ENCODE measurements at places on chromosomes 12 and 14.

- DNase-seq, result no peak
These were observed 318.4 kb downstream of the RAD51B start for GRCh38 chr14:68137704-68138619.

- no peak for DNase-seq
These were observed 120.8 kb downstream of the CHST11 start for GRCh38 chr12:104577581-104577981.

DNA sequence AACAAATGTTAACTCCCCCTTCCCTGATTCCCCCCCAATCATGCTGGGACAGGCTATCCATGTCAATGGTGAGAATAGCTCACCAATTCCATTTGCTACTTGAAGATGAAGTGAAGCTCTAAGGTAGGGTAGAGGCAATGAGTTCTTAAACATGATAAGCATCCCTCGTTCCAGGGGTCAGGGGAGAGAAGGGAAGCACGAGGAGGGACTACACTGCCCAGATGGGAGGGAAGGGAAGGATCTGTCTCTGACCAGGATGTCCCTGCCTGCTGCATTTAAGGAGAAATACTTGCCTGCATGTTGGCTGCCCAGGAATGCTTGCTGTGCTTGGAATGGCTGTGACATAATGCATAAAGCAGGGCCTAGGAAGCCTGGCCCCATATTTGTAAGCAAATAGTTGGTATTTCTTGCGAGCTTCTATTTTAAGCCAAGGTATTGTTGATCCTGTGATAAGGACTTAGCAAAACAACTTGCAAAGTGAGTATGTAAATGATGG lies 155.1 kb downstream of the CEP83 start:
- DNase-seq, result no peak

DNA sequence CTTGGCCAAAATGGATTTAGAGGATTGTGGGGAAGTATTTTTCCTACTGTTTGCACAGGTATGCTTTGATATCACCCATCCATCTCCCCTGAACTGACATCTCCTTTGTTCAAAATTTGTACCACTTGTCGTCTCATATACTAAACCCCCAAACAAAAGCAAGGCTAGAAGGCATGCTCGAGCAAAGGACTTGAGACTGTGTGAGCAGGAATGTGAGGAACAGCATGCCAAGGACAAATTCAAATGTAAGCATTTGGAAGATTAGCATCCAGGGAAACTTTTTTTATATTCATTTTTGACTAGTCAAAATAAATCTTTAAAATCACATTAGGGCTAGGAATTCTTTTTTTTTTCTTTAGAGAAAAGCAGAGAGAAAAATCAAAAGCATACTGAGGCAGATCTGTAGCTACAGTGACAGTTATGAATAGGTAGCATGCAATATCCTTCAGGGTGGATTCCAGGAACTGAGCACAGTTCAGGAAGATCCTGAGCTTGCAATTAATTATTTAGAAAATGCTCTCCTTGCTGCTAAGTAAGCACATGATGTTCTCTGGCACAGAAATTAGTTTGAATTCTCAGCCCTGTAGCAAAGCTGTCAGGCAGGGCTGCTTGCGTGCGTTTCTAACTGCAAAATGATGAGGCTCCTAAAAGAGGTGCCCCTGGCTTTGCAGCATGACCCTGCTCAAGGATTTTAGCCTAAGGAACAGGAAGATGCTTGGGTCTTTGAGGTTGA lies 327.7 kb downstream of the LRIG3 start:
- DNase-seq, result no peak

DNA sequence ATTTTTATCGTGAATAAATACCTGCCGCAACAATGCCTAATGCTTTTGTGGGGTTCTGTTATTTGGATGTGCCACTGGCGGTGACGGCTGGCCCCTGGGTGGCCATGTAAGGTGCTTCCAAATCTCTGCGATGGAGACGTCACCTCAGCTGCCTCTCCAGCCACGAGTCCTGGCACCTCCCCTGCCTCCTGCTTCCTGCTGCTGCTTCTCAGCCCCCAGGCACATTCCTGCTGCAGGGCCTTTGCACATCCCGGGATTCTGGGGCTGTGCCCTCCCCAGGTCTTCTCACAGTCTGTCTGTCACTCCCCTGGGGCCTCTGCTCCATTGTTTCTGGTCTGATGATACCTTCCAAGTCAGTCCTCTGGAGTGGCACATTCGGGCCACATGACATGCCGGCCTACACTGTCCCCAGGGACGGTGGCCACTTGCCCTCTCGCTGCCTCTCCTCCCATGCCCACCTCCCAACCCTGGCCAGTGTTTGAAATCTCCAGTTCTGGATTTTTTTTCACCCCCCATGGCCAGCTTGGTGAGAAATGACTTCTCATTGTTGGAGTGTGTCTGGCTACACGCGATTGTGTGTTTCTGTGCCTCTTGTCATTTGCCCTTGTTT lies 151.8 kb downstream of the KIF26A start:
- no peak for DNase-seq

GRCh38 chr14:29227631-29228030 lies 461.0 kb downstream of the FOXG1 start:
- no peak for DNase-seq

DNA sequence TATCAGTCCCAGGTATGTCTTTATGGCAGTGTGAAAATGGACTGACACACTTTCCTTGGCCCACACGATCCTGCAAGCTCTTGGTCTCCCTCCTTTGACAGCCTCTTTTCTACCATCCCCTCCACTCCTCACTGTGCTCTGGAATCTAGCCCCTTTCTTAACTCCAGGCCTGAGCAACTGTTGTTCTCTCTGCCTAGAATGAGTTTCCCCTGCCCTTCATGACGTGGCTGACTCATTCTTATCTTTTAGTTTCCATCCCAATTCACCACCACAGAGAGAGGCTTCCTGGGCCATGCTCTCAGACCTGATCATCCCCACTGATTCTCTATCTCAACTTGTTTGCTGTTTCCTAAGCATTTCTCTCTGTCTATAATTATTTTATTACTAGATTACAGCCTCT lies 157.4 kb upstream of the HMGA2 start:
- no peak for DNase-seq

- DNase-seq, result no peak
These were observed 17.7 kb upstream of the PLEK2 start for GRCh38 chr14:67429510-67430205.
